NK-92 treated with Interleukin-12 subunit alpha and Interleukin-12 subunit beta, amount 100 ng/mL, for 24 hours (cell line): ENCODE measurements at places on chromosomes 12 and 14.
A peak's percentile ranks its signal among the peaks of the same experiment; 100 is the strongest.

DNA sequence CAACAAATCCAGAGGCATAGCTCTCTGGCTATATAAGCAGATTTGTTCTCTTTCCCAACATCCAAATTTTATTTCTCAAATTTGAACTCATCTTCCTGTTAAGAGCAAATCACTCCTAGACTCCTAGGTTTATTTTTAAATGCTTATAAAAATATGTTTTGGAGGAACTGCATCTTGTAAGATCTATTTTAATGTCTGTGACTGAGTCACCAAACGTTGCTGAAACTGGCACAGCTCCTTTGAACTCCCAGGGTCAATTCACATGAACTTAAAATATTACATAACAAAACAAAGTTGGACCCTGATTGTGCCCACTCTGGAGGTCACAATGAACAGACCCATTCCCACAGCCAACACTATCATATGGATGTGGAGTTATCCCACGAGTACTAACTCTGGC, 23.9 kb downstream of the ANAPC7 start:
- no peak for DNase-seq

DNA sequence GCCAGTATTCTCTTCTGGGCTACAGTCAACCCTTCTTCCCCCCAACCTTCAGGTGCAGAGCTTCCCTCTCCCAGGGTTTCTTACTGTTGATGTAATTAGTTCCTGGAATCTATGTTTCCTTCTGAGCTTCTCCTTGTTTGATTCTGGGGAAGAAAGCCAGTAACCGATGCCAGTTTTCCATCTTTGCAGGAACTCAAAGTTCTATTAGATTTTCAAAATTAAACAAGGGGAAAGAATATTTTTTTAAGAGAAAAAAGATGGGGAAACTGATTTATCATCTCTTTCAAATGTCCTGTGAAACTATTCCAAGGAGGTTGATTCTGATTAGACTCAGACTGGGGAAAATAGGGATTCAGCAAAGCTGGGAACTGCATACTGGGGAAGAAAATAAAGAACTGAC, 17.9 kb upstream of the FAM234B start:
- no peak for DNase-seq

GRCh38 chr14:63243646-63244045, 39.4 kb downstream of the RHOJ start:
- no peak for DNase-seq

DNA sequence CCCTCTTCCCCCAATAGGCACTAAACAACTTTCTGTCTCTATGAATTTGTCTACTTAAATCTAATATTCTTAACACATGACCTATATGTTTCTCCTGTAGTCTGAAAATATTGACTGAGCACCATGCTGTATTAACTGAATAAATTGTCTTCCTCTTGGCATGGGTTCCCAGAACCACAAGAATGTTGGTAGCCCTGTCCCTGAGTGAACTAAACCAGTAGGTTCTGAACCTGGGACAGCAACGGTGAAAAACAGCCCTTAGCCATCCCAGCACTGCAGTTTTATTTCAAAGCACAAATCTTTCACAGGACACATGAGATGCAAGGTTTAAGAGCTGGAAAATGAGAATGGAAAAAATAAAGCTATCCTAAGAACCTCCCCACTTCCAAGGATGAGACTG, 20.4 kb upstream of the HSP90B1 start:
- DNase-seq = no peak

GRCh38 chr14:72498646-72499045, 395.3 kb downstream of the DPF3 start:
- DNase-seq = no peak

- peak; percentile 64 for DNase-seq
Measured at GRCh38 chr14:94136575-94137331, 7.3 kb upstream of the IFI27L2 start.

- DNase-seq = no peak
Measured at GRCh38 chr12:62434494-62435302, 31.9 kb upstream of the MON2 start.

DNA sequence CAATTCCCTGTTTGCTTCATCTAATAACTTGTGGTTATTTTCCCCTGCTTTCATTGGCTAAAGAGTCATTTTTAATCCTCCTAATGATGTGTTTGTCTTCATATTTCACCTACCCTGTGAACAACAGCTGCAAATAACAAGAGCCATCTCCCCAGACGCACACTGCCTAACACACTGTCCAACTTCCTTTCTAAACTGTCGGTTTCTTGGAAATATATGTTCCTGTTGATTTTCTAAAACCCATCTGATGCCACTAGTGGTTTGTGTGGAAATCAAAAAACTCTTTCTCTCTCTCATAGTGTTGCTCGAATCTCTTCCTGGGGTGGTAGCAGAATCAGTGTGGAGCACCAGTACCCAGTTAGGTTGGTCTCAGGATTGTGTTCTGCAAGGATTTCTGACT, 226.9 kb downstream of the EPS8 start:
- DNase-seq = no peak

GRCh38 chr14:71554959-71555612, 377.1 kb upstream of the RGS6 start:
- no peak for DNase-seq

- DNase-seq = no peak
Measured at GRCh38 chr12:104683831-104684503, 227.2 kb downstream of the CHST11 start.

- no peak for DNase-seq
Measured at GRCh38 chr12:7750350-7750749, 3.2 kb upstream of the CLEC4C start.

DNA sequence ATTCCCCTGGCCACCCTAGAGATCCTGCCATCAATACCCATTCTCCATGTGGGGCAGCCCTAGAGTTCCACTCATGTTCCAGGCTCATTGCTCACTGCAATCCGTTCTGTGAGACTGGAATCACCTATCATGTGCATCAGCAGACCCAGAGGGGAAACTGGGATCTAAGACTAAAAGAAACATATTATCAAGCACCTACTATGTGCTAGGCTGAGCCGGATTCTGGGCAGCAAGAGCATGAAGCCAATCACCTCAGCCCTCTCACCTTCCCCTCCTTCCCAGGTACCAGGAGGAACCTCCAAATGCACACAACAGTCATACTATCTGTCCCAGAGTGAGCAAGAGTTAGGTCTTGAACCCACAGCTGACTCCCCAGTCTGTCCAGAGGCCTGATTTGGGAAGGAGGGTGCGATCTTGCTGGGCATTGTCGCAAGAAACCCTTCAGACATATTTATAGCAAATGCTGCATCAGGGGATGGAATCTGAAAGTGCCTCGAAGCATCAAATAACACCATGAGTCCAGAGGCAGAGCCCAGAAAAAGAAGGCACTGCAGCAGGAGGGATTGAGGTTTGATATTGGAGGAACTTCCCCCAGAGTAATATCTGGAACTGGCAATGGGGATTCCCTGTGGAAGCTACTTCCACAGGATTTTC, 6.7 kb upstream of the CACNB3 start:
- DNase-seq = no peak

GRCh38 chr12:131321988-131322387, 368.3 kb downstream of the ADGRD1 start:
- DNase-seq = no peak

DNA sequence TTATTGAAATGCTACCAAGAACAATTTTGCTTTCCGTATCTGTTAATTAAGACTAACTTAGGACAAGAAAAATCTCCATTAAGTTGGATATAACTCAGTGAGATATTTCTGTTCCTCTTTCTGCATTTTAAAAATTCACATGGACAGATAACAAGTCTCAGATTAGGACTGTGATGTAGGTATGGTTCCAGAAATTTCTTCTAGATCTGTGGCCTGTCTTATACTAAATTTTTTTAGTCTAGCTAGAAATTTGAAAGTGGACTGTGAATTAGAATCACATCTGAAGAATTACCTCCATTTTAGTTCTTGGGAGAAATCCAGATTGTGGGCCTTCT, 41.6 kb downstream of the USP15 start:
- DNase-seq = no peak

DNA sequence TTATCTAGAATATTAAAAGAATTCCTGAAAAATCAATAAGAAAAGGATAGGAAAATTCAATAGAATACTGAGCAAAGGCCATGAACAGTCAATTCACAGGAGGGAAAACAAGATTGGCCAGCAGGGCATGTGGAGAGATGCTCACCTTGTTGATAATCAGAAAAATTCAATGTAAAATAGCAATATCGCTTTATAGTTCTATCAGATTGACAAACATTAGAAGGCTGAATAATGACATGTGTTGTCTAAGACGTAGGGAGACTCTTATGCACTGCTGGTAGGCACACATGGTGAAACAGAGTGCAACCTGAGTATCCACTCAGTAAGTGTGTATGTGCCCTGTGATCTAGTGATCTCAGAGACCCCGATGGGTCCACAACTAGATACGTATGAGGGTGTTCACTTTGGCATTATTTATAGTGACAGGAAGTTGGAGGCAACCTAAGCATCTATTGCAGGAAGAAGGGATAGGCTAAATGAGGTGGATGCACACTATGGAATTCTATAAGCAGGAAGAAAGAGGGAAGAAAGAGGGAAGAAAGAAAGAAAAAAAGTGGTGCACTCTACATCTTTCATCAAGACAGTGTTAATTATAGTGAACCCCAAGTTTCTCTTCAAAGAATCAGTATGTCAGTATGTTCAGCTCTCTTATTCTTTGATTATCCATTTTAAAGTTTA, 3.8 kb upstream of the ANKRD33 start:
- no peak for DNase-seq

DNA sequence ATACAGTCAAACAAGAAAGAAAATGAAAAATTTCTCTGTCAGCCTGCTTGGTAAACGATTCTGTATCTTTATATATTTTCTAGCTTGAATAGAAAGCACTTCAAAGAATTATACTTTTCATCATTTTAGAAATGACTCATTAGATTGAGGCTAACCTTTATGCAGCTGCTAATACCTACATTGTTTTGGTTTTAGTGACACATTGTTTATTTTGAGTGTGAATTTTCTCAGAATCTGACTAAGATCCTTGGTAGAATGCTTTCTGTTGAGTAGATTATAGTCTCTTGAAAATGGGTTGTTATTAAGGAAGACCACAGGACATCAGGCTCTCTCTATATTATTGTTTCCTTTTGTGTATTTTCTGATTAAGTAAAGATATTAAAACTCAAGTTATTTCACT, at the start of gene PMCH:
TSS of gene PMCH (minus strand) at position 45 of the 400 bp plus-strand sequence. CDS start 63 bp downstream, outside the sequence.
- no peak for DNase-seq

DNA sequence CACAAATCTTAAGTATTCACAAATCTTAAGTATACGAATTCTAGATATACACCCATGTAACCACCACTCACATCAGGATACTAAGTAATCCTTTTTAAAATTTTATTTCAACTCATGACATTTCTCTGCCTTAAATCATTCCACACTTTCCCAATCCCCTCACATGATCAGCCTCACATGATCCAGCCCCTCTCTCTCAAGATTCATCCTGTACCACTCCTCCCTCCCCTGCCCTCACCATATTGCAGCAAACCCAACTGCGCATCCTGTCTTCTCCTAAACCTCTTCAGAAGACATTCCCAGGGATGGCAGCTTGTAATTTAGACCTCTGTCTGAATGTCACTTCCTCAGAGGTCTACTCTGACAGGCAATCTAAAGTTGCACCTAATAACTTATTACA, 1.7 kb upstream of the EIF4B start:
- no peak for DNase-seq

DNA sequence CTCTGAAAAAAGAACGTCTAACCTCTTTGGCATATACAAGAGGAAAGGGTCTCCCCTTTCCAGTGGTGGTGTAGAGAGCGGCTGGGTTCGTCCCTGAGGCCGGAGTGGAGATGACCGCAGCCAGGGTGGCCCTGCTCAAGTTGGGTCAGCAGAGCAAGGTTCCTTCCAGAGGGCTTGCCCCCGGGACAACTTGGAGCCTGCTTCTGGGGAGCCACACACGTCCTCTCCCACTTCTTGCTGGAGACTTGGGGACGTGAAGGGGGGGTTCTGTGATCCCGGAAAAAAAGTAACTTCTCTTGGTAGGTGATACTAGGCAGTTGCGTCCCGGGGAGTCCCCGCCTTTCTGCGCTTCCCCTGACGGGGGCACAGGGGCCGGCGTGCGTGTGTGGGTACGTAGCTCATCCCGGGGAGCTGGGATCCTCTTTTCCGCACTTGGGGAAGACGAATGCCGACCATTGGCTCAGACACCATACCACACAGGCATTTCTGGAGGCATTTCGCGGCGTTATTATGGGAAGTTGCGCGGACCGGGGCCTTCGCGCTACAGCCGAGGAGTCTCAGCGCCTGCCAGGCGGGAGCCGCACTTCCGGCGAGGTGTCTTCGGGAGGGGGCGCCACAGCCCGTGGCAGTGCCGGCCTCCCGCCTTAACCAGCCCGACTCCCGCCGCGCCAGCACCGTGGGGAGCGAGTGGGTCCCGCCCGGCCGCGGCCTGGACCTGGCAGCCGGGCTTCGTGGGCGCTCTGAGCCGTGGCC, 14.8 kb upstream of the PAX9 start:
- no peak for DNase-seq

- DNase-seq = no peak
Measured at GRCh38 chr12:72673853-72674252, 401.7 kb downstream of the TRHDE start.

- no peak for DNase-seq
Measured at GRCh38 chr14:61475316-61475715, 153.9 kb downstream of the PRKCH start.

DNA sequence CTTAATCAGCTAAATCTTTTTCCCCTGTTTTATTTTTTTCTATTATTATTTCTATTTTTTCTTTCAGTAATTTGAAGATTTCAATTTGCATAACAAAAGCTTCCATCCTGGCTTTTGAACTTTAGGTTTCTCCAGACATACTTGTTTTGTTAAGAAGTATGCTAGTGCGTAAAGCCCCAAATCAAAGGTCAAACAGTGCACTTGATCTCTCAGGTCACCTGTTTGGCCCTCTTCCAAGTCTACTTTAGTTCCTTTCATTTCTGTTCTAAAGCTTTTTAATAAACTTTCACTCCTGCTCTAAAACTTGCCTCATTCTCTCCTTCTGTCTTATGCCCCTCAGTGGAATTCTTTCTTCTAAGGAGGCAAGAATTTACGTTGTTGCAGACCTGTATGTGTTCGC, 54.6 kb upstream of the ATXN7L3B start:
- no peak for DNase-seq

DNA sequence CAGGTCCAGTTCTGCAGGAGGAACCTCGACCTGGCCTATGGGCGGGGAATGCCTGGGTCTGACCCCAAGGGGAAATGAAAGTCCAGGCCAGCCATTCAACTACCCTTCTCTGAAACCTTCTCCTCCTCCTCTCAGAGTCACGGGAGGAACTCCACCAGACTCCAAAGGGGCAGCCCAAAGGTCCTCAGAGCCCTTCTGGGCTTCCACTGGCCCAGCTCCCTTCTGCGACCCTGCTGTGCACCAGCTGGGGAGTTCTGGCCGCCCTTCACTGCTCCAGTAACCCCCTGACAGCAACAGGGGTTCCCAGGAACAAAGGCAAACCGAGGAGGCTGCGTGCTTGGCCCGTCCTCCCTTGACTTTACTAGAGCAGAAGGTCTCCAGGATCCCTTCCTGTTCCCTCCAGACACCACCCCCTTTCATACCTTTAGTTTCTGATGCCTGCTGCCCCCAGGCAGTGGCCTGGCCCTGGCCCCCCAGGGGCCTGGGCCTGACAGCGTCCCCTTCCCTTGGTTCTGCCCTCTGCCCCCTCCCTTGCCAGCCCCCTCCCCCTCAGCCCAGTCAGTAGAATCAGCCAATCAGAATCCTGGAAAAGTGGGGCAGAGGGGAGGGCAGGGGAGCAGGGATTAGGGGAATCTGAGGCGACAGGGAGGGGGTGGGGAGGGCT, 850 bp upstream of the ZNF385A start:
- DNase-seq = no peak

GRCh38 chr12:129296671-129297070, 443.4 kb downstream of the GLT1D1 start:
- DNase-seq = no peak
